ENCODE measurements at places on chromosomes 13 and 19.

DNA sequence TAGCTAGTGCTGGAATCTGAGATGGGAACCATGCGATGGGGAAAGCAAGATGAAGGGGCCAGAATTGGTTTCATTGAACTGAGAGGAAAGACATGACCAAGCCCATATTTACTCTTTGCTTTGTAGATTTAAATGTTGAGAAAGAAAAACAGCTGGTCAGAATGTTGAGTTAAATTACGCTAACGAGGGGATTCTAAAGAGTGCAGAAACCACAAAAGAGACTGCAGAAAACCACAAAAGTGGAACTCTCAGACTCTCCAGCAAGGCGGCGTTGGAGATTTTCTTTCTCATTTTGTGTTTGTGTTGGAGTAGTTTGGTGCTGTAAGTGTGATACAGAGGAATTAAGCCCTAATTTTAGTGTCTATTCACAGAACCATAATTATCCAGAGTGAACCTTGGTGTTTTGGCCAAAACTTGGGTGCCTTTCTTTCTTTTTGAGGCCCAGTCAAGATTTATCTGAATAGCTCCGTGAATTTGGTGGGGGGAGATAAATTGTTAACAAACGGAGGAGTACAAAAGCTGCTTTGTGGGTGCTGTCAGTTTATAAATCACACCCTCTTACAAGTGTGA, 26.3 kb downstream of the SAE1 start:
- DNase-seq: no peak

GRCh38 chr19:28201462-28201943, 1011.4 kb downstream of the UQCRFS1 start:
- DNase-seq: no peak

DNA sequence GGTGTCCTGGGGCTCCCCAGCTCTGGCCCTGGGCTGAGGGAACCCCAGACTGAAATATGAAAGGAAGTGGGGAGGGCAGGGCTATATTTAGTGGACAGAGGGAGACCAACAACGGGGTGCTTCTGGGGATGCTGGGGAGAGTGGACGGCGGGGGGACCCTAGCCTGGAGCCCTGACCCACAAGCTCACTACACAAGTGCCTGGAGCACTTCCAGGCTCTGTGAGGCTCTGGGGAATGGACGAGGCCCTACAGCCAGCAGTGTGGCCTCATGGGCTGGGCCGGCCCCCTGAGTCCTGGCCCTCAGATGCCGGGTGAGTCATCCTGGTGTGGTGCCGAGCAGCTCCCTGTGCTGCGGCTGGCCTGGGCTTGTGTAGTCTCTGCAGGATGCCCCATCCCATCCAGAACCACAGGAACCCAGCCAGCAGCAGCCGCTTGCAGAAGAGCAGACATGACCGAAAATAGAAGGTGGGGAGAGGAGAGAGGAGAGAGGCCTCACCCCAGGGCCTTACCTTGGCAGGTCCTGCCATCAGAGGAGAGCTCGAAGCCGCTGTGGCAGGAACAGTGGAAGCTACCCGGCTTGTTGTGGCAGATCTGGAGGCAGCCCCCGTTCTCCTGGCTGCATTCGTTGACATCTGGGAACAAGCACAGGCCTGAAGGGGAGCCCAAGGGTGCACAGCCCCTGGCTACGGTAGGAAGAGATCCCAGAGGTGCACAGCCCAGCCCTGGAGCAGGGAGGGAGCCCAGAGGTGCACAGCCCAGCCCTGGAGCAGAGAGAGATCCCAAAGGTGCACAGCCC, 26.1 kb downstream of the GAS6 start:
- DNase-seq: peak; percentile 86

DNA sequence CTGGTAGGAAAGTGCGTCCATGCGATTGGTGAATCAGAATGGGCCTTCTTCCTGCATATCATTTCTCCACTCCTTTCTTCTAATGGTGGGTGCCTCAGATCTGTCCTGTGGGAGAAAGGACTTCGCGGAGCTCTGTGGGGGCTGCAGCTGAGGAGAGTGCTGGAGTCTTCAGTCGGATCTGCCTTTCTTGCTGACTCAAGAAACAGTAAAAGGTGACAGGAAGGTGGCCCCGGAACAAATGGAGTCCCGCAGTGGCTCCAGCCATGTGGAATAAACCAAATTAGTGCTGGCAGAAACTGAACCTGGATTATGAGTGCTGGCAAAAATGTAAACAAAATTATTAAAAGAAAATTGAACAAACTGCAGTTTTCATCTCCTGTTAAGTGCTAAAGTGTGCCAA, 15.1 kb upstream of the GAS6 start:
- DNase-seq: no peak

- no peak for DNase-seq
Observed at GRCh38 chr13:111904701-111905608, 162.0 kb upstream of the SOX1 start.

DNA sequence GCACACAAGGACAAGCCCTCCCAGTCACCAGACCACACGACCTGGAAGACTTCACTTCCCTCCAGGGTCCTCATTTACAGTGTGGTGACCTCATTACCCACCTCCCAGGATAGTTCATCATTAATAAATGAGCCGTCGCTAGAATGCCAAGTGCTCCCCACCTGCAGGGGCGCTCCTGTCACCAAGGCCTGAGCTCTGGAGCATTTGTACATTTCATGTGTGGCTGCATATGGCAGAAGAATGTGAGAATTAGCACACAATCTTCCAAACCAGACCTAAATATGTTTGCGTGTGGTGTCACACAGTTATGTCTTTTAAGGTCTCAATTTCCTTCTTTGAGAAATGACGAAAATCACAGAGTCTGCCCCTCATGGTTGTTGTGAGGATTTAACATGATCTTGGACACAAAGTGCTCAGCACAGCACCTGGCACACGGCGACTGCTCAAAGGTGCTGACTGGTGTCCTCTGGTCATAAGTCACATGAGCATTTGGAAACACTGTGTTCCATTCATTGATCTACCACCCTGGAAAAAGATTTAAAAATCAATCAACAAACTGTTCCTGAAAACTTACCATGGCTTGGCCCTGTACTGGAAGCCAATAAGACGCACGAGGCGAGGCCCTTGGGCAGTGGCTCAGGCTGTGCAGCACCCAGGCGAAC, 150.6 kb upstream of the SPACA7 start:
- DNase-seq: no peak

GRCh38 chr13:99955747-99956472, 15.7 kb downstream of the ZIC5 start:
- no peak for DNase-seq

- DNase-seq: no peak
Observed at GRCh38 chr19:10583036-10583776, 3.9 kb downstream of the AP1M2 start.

GRCh38 chr19:2474232-2475017, 1.5 kb upstream of the GADD45B start:
- peak; percentile 84 for DNase-seq

All from colonic mucosa (tissue), 4 donors.